ENCODE measurements at places on chromosomes 16 and 17. TPM values are rescaled to one million over a fixed set of nuclear protein-coding genes. Genes with fewer than 3 reads are reported as not detected.

DNA sequence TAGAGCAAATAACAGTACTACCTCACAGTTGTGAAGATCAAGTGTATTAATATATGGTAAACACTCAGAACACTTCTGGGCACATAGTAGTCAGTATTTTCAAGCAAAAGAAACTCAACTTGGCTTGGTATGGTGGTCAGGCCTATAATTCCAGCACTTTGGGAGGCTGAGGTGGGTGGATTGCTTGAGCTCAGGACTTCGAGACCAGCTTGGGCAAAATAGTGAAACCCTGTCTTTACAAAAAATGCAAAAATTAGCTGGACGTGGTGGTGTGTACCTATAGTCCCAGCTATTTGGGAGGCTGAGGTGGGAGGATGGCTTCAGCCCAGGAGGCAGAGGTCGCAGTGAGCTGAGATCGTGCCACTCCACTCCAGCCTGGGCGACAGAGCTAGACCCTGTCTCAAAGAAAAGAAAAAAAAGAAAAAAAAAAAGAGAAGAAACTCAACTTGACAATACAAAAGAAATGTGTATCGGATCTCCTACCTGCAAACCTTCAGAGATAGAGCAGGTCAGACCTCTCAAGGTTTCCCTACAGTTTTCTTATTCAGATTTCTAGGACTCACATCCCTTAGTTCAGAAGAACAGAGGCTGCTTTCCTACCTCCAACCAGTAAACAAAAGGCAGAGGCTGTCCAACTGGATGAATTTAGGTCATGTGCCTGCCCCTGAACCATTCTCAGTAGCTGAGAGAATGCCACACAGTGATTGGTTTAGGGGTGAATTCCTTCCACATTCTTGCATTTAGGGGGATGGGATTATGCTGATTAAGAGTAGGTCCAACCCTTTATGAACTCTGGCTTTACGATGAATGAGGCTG lies 1.7 kb upstream of the KPNA2 start:
- peak; percentile 86 for DNase-seq

DNA sequence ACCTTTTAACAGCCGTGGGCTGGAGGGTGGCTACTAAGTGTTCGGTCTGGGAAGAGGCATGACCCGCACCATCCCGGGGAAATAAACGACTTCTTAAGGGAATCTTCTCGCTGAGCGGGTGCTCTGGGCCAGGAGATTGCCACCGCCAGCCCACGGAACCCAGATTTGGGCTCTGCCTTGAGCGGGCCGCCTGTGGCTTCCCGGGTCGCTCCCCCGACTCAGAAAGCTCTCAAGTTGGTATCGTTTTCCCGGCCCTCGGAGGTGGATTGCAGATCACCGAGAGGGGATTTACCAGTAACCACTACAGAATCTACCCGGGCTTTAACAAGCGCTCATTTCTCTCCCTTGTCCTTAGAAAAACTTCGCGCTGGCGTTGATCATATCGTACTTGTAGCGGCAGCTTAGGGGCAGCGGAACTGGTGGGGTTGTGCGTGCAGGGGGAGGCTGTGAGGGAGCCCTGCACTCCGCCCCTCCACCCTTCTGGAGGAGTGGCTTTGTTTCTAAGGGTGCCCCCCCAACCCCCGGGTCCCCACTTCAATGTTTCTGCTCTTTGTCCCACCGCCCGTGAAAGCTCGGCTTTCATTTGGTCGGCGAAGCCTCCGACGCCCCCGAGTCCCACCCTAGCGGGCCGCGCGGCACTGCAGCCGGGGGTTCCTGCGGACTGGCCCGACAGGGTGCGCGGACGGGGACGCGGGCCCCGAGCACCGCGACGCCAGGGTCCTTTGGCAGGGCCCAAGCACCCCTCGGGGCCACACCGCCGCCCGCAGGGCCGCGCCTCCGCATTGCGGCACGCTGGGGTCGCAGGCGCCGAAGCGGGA lies 3.6 kb upstream of the CBX4 start:
- no peak for DNase-seq

SDR42E2 gene
- total RNA-seq, result not detected

NPIPB9 gene
- not detected for total RNA-seq

COPS3 gene
- total RNA-seq, result 140 TPM

DNA sequence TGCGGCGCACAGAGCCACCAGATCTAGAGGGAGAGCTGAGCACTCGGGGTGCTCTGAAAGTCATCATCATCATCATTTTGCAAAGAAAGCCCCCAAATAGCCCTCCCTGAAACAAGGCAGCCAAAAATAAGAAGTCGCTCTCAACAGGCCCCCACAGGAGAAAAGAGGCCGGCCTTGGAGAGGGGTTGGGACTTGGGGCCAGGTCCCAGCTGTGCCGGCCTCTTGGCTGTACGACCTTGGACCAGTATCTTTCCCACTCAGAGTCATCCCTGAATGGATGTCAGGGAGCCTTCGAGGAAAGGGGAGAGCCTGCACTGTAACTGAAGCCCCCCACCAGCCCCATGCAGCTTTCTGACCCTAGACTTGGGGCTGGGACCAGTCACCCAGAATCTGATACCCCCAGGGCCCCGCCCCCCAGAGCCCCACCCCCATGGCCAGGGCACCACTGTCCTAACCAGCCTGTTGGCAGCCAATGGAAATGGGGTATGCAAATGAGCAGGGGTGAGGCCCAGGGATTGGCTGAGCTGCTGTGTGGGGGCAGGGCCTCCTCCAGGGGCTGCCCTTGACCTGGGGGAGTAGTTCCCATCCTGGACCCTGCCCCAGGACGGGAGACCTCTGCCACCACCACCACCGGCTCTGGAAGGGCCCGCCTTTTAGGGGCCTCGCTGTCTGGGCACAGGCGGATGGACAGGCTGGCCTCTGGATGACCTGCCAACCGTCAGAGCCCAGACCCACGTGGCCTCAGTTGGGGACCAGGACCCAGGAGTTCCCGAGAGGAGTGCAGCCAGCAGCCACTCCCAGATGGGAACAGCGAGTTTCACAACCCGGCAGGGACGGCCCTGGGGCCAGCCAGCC lies 15.4 kb downstream of the ZFPM1 start:
- peak; percentile 15 for DNase-seq

DNA sequence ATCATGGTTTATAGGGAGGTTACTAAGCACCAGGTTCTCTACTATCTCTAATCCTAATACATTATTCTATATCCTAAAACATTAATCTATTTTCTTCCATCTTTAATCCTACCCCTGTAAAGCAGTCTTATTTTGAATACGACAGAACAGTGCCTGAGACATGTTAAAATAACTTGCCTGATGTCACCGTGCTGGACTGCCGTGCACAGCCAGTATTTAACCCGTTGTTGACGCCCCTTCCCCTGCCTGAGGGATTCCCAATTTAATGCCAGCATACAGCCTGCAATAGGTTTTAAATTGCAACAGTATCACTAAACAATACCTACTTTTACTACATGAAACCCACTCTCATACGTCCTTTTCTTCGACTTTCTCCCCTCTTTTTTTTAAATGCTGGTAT lies 133.3 kb downstream of the PARN start:
- no peak for DNase-seq

CCDC40 gene
- total RNA-seq, result 1.3 TPM
